ENCODE measurements at places on chromosomes 1 and 21.

DNA sequence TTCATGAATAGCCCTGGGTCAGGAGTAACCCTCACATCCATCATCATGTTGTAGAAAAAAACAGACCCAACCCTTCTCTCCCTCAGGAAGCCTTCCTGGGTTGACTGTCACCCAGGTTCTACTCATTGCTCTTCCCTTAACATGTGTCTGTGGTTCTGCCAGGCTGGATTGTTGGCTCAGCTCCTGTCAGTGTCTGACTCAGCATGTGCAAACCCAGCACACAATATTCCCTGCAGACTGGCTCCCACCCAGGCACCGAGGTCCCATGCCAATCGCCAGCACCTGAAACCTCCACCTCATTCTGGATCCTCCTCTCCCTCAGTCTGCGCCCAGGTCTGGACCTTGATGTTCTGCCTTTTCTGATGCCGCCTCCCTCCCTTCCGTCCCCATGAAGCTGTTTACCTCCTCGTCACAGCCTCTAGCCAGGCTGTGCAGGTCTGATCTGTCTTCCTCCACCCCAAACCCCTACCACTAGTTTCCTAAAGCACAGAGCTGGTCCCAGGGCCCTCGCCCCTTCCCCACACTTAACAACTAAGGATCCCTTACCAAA is 4.3 kb upstream of the S100A8 start:
- DNase-seq, result no peak

GRCh38 chr1:150578272-150579109 is 919 bp downstream of the MCL1 start:
- DNase-seq, result peak; percentile 49

GRCh38 chr1:240174734-240175133 is 83.1 kb downstream of the FMN2 start:
- no peak for DNase-seq

DNA sequence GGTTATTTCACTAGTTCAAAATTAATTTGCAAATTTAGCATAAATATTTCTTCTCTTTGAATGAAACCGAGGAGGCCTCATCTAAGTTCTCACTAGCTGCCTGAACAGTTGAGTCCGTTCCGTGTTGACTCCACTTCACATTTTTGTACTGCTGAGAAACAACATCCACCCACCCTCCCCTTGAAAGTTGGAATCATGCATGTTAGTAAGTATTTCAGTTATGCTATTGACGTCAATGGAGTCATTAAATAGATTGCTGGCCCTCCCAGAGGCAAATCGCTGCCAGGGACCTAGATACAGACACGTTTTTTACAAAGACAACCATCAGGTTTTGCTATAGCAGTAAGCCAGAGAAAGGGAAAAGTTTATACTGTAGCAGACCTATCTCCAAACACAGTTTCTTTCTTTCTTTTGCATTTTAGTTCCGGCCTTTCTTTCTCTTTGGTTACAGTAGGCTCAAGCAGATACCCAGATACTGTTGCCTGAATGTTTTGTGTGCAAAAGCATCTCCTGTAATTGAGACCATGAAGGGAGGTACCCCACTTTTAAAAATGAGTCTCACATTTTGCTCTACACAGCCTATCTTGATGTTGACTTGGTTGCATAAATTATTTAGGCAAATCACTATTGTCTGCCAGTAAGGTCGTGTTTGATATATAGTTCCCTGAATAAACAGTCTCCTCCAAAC is 262.6 kb upstream of the SGIP1 start:
- peak; percentile 80 for DNase-seq

- no peak for DNase-seq
Observed at GRCh38 chr1:9397997-9398526, 105.4 kb downstream of the SPSB1 start.

GRCh38 chr21:26814386-26814785 is 30.8 kb downstream of the ADAMTS1 start:
- no peak for DNase-seq

- DNase-seq, result no peak
Observed at GRCh38 chr1:48936436-48936835, 159.7 kb upstream of the BEND5 start.

- DNase-seq, result peak; percentile 9
Observed at GRCh38 chr1:226123212-226123560, 60.7 kb downstream of the H3-3A start.

GRCh38 chr1:121417325-121417923 is 232.6 kb downstream of the SRGAP2C start:
- no peak for DNase-seq

- DNase-seq, result no peak
Observed at GRCh38 chr1:47867438-47868347, 129.5 kb downstream of the TRABD2B start.

- DNase-seq, result no peak
Observed at GRCh38 chr1:8915446-8915845, 30.2 kb upstream of the CA6 start.

All from HEK293T (cell line).